ENCODE measurements at places on chromosomes 1 and 21.
A peak's percentile ranks its signal among the peaks of the same experiment; 100 is the strongest.

GRCh38 chr21:42471206-42471605, 24.8 kb downstream of the RSPH1 start:
- no peak for DNase-seq

- DNase-seq: no peak
Observed at GRCh38 chr1:234691567-234691966, 81.6 kb upstream of the IRF2BP2 start.

DNA sequence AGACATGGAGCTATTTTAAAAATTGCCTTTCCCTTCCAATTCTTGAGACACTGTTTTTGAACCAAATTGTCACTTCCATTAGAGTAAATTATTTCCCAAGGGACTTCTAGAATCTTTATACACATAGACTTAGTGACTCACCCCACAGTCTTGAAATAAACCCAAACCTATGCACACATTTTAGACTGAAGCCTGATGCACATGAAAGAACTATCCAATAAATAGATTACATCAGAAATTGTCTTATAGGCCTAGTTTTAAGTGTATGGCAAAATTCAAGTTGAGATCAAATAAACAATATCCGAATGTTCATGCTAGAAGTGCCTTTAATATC, 32.2 kb upstream of the ZNF326 start:
- no peak for DNase-seq

- DNase-seq: no peak
Observed at GRCh38 chr1:88890791-88891317, 513 bp downstream of the GTF2B start.

GRCh38 chr1:243882276-243882675, 32.2 kb upstream of the AKT3 start:
- DNase-seq: no peak

DNA sequence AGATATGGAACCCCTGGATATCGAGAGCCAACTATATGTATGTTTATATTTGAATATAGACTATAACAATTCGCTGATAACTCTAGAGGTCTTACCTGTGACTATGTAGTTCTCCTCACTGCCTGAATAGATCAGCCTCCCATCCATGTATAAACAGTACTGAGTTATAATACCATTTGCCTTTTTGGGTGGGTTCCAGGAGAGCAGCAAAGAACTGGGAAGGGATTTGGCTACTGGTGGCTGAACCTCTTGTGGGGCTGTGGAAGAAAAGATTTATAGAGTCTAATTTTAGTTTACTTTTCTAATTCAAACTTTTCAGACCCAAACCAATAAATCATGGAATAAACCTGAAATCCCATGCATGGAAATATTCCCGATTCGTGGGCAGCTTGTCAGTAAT, 376.9 kb downstream of the USH2A start:
- DNase-seq: no peak

GRCh38 chr21:45130324-45130774, 56.0 kb downstream of the ADARB1 start:
- no peak for DNase-seq

GRCh38 chr1:83764209-83764608, 234.7 kb downstream of the TTLL7 start:
- DNase-seq: no peak

DNA sequence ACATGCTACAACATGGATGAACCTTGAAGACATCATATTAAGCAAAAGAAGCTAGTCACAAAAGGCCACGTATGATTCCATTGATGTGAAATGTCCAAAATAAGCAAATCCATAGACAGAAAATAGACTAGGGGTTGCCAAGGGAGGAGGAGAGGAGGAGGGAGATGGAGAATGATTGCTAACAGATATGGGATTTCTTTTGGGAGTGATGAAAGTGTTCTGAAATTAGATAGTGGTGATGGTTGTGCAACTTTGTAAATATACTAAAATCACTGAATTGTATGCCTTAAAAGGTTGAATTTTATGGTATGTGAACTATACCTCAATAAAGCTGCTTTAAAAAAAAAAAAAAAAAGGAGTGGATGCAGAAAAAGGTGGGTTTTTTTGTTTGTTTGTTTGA, 7.6 kb downstream of the CLSTN1 start:
- DNase-seq: no peak

- DNase-seq: no peak
Observed at GRCh38 chr1:5891736-5892135, 100.5 kb downstream of the NPHP4 start.

DNA sequence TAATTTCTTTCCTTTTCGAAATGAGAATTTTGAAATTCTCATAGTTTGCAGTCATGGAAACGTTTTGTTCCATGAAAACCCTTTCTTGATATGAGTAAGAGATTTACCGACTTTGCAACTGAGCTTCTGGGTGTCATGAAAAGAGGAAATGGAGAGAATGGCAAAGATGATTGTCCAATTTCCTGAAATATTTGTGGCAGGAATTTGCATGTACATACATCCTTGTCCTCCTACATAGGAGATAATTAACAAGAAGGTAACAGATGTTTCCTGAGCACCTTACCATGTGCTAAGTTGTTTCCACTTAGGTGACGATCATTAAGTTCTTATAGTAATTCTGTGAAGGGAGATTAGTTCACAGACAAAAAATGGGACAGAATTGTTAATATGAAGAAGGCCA, 170.7 kb downstream of the NEGR1 start:
- DNase-seq: no peak

- no peak for DNase-seq
Observed at GRCh38 chr1:210600421-210601159, 271.9 kb downstream of the HHAT start.

- no peak for DNase-seq
Observed at GRCh38 chr1:38269923-38270848, 223.6 kb upstream of the POU3F1 start.

DNA sequence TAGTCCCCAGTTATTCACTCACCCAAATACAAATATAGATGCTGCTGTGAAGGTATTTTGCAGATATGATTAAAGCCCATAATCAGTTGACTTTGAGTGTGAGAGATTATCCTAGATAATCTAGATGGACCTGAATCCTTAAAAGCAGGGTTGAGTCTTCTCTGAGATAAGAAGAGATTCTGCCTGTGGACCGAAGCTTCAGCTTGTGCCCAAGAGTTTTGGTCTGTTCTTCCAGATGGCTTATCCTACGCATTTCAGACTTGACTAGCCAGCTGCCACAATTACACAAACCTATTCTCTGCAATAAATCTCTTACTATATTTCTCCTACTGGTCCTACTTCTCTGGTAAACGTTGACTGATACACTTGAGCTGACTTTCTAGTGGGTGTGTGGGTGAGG, 145.1 kb downstream of the KCNJ6 start:
- DNase-seq: no peak

GRCh38 chr1:183194527-183195141, 8.6 kb downstream of the LAMC2 start:
- no peak for DNase-seq

- DNase-seq: no peak
Observed at GRCh38 chr1:3244927-3245315, 175.9 kb downstream of the PRDM16 start.

- peak; percentile 21 for DNase-seq
Observed at GRCh38 chr1:228345201-228345930, 61.3 kb downstream of the TRIM11 start.

- DNase-seq: no peak
Observed at GRCh38 chr1:63773496-63773814, 362 bp upstream of the ROR1 start.

DNA sequence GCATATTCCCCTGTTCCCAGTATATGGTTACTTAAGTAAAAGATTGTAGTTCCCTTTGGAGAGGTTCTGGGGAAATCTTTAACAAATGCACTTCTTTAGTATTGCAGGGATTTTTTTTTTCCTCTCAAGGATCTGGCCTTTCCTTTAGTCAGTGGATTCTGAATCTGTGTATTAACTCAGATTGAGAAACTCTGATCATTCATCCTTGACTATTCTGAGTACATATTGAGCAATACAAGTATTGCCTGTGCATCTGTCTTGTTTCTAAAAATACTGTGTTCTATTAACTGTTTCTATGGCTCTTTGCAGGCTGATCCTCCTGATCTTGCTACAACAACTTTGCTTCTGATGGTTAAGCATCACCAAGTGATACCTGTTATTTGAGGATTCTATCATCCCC, 67.8 kb upstream of the FGGY start:
- no peak for DNase-seq

DNA sequence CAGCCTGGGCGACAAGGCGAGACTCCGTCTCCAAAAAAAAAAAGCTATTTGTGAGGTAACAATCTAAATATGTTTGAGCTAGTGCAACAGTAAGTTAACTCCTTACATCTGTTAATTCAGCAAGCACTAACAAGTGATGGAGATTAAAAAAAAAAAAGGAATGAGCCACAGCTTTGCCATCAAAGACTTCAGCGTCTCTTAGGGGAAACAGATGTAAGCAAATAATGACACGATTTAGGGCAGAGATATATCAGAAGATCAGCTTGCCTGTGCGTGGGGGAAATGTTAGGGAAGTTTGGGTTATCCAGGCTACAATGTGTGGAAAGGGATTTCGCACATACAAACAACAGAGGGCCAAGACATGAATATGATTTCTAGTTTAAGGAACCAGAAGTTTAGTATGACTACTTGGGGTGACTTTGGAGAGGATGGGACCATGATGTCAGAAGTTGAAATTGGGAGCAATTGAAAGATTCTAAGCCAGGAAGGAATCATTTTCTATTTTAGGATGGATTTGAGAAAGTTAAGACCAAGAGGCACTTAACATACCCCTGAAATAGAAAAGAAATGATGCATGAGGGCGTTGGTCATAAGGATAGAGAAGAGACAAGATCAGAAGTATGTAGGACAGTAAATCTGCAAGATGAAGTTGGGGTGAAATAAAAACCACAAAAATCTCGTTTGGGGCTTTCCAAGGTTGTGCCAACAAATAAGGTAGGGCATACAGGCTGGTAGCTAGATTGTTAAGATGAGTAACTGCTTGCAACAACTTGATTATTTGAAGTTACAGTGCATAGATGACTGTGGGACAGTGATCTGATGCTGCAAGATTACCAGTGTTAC, 2.4 kb upstream of the BRWD1 start:
- no peak for DNase-seq

DNA sequence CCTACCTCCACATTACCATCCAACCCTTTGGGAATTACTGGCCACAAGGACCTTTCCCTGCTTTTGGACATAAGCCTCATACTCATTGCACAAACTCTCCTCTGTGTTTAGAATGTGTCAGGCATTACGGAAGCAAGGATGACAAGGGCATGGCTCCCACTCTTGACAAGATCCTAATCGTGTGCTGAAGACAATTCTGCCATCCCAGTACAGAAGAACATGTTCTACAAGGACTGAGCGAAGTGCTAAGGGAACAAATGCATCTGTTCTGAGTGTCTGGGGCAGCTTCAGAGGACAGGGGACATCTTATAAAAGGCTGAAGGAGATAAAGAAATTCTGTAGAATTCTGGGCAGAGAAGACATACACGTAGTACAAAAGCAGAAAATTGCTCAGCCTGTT, 378.5 kb upstream of the CAMK1G start:
- no peak for DNase-seq

DNA sequence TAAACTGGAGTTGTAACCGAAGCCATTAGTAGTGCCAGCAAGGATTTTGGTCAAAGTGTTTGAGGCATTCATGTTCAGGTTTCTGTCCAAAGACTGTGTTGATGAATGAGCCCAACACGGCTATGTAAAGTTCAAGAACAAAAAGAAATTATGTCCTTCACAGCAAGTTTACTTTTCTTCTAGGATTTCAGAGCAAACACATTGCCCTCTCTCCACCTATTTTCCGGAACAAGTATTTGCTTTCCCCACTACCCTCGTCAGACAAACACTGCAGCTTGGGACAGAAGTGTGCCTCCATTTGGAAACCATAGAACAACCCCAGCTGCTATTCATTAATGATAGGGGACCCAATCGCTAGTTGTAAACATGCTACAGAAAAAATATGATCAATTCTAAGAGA, 151.4 kb upstream of the C1orf105 start:
- no peak for DNase-seq

DNA sequence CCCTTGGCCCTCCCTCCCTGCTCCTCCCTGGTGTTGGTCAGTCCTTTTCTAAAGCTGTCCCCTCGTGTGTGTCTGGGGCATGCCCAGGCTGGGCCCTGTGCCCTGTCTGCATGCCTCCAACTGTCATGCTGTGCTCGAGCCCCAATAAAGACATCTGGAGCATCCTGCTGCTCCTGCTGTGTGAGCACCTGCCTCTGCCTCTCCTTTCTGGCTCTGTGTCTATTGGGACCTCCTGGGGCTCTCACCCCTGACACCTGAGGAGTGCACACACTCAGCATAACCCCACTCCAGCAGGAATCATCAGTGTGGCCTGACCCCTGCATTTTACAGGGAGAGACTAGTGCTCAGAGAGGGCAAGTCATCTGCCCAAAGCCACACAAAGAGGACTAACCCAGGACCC, 23.7 kb downstream of the KCNC4 start:
- DNase-seq: no peak

- no peak for DNase-seq
Observed at GRCh38 chr1:44698138-44698537, 23.6 kb downstream of the ARMH1 start.

DNA sequence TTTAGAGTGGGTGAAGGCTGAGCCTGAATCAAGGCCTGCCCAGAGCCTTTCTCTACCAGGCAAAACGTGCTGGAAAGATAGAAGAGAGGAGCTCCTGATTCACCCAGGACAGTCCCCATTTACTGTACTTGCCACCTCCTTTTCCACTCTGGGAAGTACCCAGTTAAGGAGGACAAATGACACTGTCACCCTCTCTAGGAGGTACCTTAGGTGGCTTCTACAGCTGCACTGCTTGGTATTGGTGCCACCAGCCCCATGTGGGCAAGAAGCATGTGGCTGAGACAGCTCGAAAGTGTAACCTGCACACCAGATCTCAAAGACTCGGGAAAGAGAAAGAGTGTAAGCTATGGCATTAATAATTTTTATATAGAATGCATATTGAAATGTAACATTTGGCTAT, 42.3 kb downstream of the RUNX1 start:
- DNase-seq: no peak

Data from activated CD4-positive, CD25-positive, alpha-beta regulatory T cell treated with anti-CD3 and anti-CD28 coated beads, Interleukin-2, amount 50 U/mL, for 72 hours (primary cell).